ENCODE measurements at places on chromosomes 12 and 14. TPM values are rescaled to one million over a fixed set of nuclear protein-coding genes. Genes with fewer than 3 reads are reported as not detected.

CFAP54 gene
- 0.21 TPM for total RNA-seq

RFX4 gene
- total RNA-seq, result 0.51 TPM

KRT77 gene
- total RNA-seq, result not detected

PRH2 gene
- not detected for total RNA-seq

DNA sequence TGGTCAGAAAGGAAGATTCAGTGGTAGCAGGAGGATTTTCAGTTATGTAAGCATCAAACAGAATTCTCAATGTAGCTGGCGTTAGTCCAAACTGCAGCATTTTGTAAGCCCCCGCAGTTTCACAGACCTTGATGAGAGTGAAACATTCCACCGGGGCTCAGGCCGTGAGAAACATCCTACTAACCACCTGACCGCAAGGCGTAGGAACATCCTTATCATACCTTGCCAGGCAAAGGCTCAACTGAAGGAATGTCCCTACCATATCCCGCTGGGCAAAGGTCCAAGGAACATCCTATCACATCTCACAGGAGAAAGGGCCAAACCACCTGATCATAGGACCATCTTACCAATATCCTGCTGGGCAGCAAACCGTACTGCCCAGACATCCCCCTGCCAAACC lies 624.8 kb upstream of the TMEM132C start:
- DNase-seq, result no peak

All from pancreas (tissue), 10 donors.